ENCODE measurements at places on chromosomes 2 and 18. TPM values are rescaled to one million over a fixed set of nuclear protein-coding genes. Genes with fewer than 3 reads are reported as not detected.

GRCh38 chr2:118295592-118296390, 207.5 kb downstream of the INSIG2 start:
- DNase-seq, result no peak

UCN gene
- 1.5 TPM for total RNA-seq

DNA sequence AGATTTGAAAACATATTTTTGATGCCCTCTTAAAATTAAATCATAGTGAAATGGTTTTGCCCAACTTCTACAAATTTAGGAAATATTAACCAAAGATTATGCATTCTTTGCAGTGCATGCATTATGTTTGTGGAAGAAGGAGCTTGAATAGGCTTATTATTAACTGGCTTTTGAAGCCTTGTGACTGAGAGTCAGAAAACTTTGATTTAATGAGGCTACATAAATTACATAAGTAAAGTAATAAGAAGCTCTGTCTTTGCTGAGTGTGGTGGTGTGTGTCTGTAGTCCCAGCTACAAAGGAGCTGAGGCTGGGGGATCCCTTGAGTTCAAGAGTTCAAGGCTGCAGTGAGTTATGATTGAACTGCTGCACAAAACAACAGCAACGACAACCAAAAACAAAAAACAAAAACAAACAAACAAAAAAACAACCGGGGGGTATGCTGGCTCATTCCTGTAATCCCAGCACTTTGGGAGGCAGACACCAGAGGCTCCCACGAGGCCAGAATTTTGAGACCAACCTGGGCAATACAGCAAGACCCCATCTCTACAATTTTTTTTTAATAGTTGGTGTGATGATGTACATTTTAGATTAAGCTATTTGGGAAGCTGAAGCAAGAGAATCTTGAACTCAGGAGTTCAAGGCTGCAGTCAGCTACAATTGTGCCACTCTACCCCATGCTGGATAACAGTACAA, 57.0 kb upstream of the LRRTM4 start:
- no peak for DNase-seq

DNA sequence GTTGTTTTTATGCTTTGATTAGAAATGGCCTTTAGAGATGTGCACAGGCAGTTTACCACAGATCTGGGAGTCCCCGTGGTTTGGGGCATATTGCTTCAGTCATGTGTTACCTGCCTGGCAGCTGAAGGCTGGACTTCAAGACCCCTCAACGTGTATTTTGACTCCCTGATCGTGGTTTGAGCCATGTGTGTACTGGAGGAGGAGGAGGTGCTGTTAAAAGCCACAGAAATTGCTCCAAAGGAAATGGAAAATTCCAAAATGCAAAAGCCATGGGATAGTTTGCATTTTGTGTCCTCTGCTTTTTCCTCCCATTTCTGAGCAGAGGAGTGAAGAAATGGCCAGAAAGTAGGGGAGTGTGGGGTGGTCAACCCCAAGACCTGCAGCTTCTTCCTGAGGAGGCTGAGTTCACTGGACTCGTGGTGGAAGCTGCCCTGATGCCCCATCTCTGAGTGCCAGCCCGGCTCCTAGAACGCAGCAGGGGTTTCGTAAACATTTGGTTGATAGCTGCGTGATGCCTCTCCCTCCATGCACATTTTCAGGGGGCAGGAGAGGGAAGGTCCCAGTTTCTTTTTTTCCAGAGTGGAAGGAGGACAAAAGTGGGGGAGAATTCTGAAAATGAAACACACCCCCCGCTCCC, 45.7 kb downstream of the ITGB1BP1 start:
- no peak for DNase-seq

DNA sequence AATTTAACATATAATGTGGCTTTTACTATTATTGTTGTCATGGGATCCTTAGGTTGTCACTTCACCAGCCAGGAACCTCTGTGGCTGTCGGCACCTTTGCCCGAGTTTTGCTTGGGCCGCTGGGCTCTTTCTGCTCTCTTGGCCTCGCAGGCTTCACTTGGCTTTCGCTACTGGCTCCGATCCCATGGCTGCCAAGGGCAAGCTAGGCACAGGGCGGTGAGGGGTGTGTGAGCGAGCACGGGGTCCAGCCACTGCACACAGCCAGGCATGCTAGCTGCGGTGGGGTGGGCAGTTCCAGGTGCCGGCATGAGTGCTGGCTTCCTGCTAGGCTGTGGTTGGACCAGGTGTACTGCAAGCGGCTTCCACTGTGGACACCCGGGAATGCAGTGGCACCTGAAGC, 23.4 kb upstream of the RAPGEF4 start:
- DNase-seq, result no peak

GRCh38 chr2:19882286-19882685, 19.5 kb downstream of the TTC32 start:
- no peak for DNase-seq

GRCh38 chr2:10614939-10615338, 74.8 kb downstream of the NOL10 start:
- no peak for DNase-seq

DNA sequence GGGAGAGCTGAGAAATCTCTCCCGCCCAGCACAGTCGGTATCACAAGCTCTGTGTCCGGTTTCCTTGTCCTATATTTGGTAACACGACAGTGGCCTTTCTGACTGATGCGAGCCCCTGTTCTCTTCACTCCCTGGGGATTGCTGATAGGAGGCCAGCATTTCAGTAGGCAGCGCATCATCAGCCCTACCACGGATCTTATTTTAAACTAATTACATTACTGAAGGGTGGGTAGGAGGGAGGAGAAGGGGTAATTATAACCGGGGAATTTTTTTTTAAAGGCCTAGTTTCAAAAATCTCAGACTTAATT, 125.6 kb upstream of the LGALSL start:
- no peak for DNase-seq

- no peak for DNase-seq
Measured at GRCh38 chr2:233448575-233448974, 94.3 kb downstream of the DGKD start.

CRYGC gene
- not detected for total RNA-seq

GRCh38 chr2:192500550-192501200, 305.9 kb upstream of the TMEFF2 start:
- DNase-seq, result no peak

- DNase-seq, result no peak
Measured at GRCh38 chr2:96324721-96325040, 436 bp upstream of the ITPRIPL1 start.

DNA sequence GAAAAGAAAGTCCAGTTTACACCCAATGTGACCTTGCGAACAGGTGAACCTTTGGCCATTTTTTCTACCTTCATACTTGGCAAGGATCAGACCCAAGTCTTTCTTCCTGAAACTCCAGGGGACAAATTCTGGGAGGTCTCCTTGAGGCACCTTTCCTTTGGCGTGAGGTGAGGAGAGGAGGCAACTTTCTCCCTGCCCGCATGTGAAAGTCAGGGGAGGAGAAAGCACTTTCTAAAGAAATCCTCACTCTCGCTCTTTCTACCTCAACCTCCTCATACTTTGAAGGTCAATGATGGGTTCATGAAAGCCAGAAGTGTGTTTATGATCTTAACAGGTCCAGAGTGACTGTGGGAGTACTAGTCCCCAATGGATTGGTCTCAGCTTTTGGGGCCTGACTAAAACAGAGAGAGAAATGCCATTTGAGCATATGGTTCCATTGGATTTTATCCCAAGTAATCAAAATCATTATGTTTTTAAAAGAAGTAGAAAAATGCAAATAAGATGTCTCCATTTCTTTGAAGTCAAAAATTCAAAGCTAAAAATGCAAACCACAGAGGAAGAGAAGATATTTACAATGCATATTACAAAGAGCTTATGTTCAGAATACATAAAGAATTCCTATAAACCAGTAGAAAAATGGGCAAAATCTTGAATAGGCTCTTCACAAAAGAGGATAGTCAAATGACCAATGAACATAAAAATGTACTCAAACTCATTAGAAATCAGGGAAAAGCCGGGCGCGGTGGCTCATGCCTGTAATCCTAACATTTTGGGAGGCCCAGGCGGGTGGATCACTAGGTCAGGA, 15.6 kb upstream of the PPM1B start:
- no peak for DNase-seq

DNA sequence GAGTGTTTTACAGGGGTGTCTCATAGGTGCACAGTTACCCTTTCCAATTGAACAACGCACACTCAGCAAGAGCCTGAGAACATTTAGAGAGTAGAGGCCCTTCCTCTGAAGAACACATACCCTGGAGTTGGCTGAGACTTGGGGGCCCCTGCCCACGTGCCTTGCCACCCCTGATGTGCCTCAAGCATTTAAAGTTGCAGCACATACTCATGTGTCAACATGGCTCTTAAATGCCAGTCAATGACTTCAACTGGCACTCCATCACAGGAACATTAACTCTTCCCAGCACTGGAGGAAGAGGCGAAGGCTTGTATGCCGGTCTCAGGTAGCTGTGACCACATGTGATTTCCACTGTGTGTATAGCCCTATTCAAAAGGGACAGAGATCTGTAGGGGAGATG, 57.4 kb downstream of the SPRED2 start:
- no peak for DNase-seq

DNA sequence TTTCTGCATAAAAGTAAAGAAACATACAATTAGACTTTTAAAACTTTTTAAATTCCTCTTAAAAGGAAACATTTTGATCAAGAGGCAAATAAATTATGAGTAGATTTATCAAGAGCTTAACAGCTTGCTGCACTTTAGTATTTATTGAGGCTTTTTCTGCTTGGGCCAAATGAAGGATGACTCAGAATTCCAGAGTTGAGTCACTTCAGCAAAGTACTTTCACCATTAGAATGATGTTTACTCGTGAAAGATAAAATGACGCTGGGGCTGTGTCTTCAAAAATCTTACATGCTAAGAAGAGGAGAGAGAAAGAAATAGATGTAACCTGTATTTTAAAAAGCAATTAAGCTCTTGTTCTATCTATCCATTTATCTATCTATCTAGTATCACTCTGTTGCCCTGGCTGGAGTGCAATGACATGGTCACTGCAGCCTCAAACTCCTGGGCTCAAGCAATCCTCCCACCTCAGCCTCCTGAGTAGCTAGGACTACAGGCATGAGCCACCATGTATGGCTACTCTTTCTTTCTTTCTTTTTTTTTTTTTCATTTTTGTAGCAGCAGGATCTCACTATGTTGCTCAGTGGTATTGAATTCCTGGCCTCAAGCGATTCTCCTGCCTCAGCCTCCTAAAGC, 75.3 kb upstream of the RIOK3 start:
- DNase-seq, result no peak

DNA sequence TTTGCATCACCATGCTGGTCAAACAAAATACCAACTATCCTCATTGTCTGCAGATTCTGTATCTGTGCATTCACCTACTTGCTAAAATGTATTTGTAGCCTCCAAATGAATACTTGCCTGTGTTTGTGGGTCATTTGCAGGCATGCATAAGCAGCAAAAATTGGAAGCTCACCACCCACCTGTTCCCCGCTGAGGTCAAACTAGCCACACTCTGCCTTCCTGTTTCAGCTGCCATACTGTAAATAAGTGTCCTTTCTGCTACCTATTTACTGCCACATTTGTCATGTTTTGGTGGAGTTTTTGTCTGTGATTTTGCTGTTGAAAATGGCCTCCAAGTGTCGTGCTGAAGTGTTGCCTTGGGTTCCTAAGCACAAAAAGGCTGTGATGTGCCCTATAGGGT, 50.0 kb upstream of the ACMSD start:
- no peak for DNase-seq

- DNase-seq, result no peak
Measured at GRCh38 chr2:218816561-218817011, 15.0 kb downstream of the PRKAG3 start.

GRCh38 chr2:188068093-188068492, 223.6 kb upstream of the GULP1 start:
- DNase-seq, result no peak

SIX3 gene
- total RNA-seq, result 0.55 TPM

- DNase-seq, result no peak
Measured at GRCh38 chr2:204255526-204255925, 289.7 kb upstream of the PARD3B start.

- no peak for DNase-seq
Measured at GRCh38 chr18:63917817-63918216, 10.1 kb downstream of the SERPINB10 start.

C1D gene
- 16.5 TPM for total RNA-seq

- no peak for DNase-seq
Measured at GRCh38 chr2:168751104-168751740, 51.2 kb upstream of the NOSTRIN start.

ITGB6 gene
- not detected for total RNA-seq

GRCh38 chr2:163715199-163715598, 20.6 kb downstream of the FIGN start:
- DNase-seq, result no peak

- no peak for DNase-seq
Measured at GRCh38 chr2:221377066-221377465, 195.0 kb downstream of the EPHA4 start.

DNA sequence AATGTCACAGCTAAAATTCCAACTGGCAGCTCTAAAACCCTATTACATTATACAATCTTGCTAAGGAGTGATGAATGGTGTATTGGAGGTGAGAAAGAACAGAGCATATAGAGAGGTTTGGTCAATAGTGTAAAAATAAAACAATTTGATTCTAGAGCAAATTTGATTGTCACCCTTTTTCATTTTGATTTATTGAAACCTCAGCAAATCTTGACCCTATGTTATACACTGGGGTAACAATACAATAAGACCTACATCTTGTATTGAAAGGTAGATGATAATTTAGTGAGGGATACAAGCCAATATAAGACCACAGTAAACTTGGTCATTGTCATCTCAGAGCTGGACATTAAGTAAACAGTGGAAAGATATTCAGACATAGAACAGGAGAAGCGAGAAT, 671.9 kb downstream of the IRS1 start:
- DNase-seq, result no peak

GRCh38 chr2:75716406-75716805, 5.7 kb upstream of the GCFC2 start:
- no peak for DNase-seq

- DNase-seq, result no peak
Measured at GRCh38 chr2:143175438-143175837, 46.2 kb downstream of the ARHGAP15 start.

TUBB8B gene
- 0.72 TPM for total RNA-seq

- no peak for DNase-seq
Measured at GRCh38 chr18:23213200-23213599, 77.9 kb downstream of the CABLES1 start.

NOL4 gene
- total RNA-seq, result 0.74 TPM

DNA sequence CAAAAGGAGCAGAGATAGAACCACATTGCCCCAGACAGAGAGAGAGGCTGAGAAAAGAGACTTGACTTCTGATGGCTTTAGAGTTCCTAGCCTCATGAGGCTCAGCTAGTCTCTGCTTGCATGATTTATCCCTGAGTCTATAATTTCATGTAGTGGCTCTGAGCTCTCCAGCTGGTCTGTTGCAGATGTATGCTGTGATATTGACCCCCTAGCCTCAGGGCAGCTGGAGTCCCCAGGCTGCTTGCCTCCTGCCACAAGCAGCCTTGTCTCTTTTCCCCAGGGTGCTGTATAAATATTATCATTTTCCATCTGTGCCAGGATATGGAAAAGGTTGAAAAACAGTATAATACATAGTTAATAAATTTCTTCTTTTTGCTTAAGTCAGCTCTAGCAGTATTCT, 467.6 kb upstream of the CWC22 start:
- no peak for DNase-seq

GRCh38 chr2:12070581-12070980, 324.1 kb downstream of the LPIN1 start:
- no peak for DNase-seq

GRCh38 chr2:150188177-150188576, 299.3 kb downstream of the RND3 start:
- DNase-seq, result no peak

GRCh38 chr2:19312949-19313348, 45.5 kb downstream of the OSR1 start:
- no peak for DNase-seq

NT5DC4 gene
- total RNA-seq, result not detected

- DNase-seq, result no peak
Measured at GRCh38 chr18:79800371-79801180, 2.8 kb downstream of the KCNG2 start.

- DNase-seq, result no peak
Measured at GRCh38 chr2:207960911-207961310, 64.4 kb downstream of the PLEKHM3 start.

DPYSL5 gene
- 6.9 TPM for total RNA-seq

Measured in H9 (cell line).